ENCODE measurements at places on chromosomes 5 and 9. TPM values are rescaled to one million over a fixed set of nuclear protein-coding genes. Genes with fewer than 3 reads are reported as not detected.

The FGD3 gene
- total RNA-seq = not detected

The TRPM6 gene
- total RNA-seq = not detected

The PHF24 gene
- total RNA-seq = not detected

The LRRC19 gene
- total RNA-seq = not detected

The OR13C3 gene
- not detected for total RNA-seq

The ARL14EPL gene
- not detected for total RNA-seq

The PCA3 gene
- not detected for total RNA-seq

The GABRA1 gene
- total RNA-seq = not detected

The RNF224 gene
- total RNA-seq = not detected

The JAKMIP2 gene
- not detected for total RNA-seq

The NOL6 gene
- total RNA-seq = 27.9 TPM

The SLC1A1 gene
- total RNA-seq = 47.6 TPM

The SH3GL2 gene
- total RNA-seq = not detected

The OTULINL gene
- not detected for total RNA-seq

GRCh38 chr5:74992791-74993190 lies 59.6 kb downstream of the GCNT4 start:
- DNase-seq = no peak

GRCh38 chr9:137310189-137311052 lies 8.3 kb upstream of the NRARP start:
- DNase-seq = no peak

DNA sequence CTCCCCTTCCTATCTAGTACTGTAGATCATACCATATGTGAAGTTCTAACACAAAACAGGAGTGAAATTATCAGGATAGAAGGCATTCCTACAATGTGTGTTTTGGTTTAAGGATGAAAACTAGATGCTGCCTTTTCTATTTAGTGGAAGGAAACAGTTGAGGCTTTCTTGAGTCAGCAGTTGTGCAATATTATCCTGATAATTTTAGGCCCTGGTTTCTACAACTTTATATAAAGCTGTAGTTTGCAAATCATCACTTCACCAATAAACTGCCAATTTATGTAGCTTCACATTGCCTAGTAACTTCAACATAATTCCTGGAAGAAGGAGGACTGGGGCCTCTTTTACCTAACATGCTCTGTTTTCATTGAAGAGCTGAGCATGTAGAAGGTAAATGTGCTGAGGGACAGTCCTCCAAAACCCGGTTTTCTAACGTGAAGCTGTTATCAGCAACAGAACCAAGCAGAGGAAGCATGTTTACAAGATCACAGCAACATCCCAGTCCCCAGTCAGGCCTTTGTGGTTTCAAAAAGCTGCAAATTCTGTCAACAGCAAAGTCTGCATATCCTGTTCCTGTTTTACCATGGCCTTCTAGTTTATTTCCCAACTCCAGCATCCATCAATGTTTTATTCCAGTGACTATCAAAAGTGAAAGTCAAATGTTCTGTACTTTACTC lies 513.4 kb upstream of the MEF2C start:
- peak; percentile 59 for DNase-seq

DNA sequence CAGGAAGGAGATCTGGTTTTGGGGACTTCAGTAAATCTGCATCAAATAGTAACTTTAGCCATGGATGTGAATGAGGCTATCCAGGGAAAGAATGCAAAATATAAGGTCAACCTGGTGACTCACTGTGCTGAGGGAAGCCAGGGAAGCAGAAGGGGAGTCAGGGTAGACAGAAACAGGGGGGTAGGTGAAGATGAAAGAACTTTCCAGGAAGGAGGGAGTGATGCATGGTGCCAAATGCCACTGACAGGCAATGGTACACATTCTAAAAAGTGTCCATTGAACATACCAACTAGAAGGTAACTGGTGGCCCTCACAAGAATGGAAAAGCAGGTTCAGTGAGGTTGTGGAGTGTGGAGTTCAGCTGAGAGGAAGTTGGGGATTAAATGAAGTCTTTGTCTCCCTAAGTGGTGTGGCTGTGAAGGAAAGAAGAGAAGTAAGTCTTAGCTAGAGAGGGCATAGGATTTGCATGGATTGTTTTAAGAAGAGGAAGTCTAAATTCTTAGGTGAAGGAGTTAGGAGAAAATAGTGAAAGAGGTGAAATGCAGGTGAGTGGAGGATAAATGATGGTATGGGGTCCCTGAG lies 35.5 kb downstream of the PALM2AKAP2 start:
- peak; percentile 71 for DNase-seq

GRCh38 chr5:43038496-43038989 lies 1.6 kb downstream of the ANXA2R start:
- DNase-seq = no peak

DNA sequence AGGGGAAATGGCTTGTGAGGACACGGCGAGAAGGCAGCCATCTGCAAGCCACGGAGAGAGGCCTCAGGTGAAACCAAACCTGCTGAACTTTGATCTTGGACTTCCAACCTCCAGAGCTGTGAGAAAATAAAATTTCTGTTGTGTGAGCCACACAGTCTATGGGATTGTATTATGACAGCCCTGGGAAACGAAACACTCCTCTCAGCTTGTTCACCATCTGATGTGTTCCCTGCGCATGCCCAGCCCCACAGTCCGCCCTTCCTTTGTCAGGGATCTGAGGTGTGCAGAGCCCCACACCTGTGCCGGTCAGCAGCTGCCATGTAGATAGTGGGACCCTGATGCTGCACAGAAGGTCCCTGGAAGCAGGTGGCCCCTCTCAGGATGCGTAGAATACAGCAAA lies 34.1 kb downstream of the PLPP7 start:
- no peak for DNase-seq

- DNase-seq = peak; percentile 86
Measured at GRCh38 chr5:126098330-126099017, 324.7 kb upstream of the GRAMD2B start.

- peak; percentile 17 for DNase-seq
Measured at GRCh38 chr5:66511491-66511890, 84.7 kb upstream of the MAST4 start.

DNA sequence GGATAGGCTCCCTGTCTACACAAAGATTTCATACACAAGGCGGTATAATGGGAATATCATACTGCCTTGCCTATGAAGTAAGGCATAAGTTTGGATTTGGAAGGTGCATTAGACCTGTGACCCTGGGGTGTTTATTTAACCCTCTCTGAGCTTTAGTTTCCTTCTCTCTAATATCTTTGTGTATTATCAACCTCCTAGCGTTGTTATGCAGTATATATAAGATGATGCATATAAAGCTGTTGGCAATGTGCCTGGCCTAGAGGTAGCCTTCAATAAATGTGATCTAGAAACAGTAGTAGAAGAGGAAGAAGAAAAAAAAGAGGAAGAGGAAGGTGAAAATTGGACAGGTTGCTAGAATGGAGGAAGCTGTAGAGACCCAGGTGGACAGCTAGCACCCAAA lies 311.6 kb upstream of the CLINT1 start:
- DNase-seq = no peak

GRCh38 chr5:137564398-137564961 lies 65.4 kb upstream of the SPOCK1 start:
- DNase-seq = peak; percentile 91

DNA sequence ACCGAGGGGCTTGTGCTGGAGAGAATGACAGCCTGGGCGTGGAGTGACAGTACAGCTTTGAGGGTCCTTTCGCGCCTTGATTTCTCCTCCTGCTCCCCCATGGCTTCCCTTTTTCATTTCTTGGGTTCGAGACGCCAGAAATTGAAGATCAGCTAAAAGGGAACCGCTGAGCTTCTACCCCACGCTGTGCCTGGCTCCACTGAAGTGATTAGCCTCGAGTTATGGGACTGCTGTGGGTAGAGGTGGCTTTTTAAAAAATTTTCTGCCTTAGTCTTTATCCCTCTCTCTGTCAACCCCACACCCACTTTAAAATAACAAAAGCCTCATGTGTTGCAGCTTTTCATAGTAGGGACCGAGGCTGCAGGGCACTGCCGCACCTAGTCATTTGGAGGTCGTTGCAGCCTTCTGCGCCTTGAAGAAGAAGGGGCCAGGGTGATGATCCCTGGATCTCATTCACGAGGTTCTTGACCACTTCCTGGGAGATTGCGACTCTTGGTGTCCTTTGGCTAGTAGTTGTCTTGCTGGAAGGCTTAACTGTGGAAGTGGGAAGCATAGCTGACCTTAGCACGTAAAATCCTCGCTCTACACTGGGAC lies 603 bp downstream of the PPIP5K2 start:
- DNase-seq = peak; percentile 44

GRCh38 chr5:172617817-172618216 lies 23.2 kb upstream of the NEURL1B start:
- DNase-seq = no peak

DNA sequence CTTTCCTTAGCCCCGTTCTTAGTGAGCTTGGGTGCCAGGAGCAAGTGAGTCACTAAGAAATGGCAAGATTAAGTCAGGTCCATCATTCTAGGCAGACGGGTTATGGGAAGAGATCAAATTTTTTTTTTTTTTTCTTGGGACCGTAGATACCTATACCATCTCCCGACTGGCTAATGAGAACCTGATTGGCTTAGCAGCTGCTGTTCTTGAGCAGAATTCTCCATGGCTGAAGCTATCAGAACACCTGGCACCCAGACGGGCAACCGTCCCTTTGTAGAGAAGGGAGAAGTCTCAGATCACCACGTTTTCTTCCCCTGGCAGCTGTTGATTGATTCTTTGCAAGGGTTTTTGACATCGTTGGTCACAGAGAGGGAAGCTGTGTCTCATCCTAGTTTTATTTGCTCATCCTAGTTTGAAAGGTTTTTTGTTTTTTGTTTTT lies 78.6 kb downstream of the AOPEP start:
- no peak for DNase-seq

DNA sequence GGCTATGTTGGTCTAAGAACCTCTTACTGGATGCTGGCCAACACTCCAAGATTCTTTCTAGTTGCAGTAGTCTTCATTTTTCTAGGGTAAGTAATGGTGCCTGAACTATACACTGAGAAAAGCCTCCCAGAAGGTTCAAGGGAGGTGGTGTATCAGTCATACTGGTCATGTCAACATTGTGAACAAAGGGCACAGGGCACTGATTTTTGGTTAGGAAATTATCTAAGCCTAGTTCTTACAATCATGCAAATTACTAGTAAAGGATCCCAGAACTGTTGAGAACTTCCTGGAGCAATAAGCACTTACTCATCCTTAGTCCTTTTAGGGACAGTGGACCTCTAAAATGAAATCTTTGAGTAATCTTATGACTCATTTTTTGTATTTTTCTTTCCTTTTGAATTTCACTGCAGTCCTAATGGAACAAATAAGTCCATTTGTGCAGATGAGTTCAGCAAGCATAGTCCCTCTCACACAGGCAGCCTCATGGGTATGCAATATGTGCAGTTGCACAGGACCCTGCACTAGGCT lies 21.1 kb upstream of the CDC42SE2 start:
- peak; percentile 88 for DNase-seq

GRCh38 chr5:83009408-83009807 lies 67.8 kb downstream of the TMEM167A start:
- no peak for DNase-seq

GRCh38 chr9:129009584-129010141 lies 18.5 kb downstream of the SH3GLB2 start:
- no peak for DNase-seq

- DNase-seq = no peak
Measured at GRCh38 chr5:116249648-116250047, 164.8 kb downstream of the COMMD10 start.

DNA sequence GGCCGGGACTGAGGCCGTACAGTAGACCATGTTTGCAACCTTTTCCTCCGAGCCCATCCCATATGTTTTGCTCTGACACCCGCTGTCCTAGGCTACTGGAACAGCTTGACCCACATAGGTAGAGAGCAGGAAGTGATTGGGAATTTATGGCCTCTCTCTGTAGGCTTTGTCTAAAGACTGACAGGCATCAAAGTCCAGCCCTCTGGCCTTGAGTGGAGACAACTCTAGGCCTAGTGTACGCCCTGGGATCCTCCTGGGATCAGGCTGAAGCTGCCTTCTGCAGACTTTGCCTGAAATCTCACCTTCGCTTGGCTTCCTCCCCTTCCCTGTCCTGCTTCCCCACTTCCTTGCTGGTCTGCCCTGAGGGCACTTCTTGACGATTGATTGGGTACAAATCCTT lies 13.6 kb upstream of the AKNA start:
- no peak for DNase-seq
